Spinal cord (tissue), 10 donors: ENCODE measurements at places on chromosomes 11 and 22. TPM values are rescaled to one million over a fixed set of nuclear protein-coding genes. Genes with fewer than 3 reads are reported as not detected.
A peak's percentile ranks its signal among the peaks of the same experiment; 100 is the strongest.

Gene OSBP2
- polyA plus RNA-seq, result 22.3 TPM

Gene TBX1
- 0.35 TPM for polyA plus RNA-seq

Gene CLMP
- 19.7 TPM for polyA plus RNA-seq

DNA sequence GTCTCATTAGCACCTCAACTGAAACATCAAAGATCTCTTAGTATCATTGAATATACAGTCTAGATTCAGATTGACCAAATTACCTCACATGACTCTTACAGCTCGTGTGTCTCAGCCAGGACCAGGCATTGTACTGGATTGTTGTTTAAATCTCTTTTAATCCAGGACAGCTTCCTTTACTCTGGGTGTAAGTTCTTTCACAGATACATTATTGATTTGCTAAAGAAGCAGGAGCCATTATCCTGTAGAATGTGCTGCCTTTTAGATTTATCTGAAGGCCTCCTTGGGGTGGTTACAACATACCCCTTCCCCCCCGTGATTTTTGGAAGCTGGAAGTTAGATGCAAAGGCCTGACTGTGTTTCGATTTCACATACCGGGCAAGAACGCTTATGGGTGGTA is 4.2 kb downstream of the MCM5 start:
- DNase-seq, result no peak

DNA sequence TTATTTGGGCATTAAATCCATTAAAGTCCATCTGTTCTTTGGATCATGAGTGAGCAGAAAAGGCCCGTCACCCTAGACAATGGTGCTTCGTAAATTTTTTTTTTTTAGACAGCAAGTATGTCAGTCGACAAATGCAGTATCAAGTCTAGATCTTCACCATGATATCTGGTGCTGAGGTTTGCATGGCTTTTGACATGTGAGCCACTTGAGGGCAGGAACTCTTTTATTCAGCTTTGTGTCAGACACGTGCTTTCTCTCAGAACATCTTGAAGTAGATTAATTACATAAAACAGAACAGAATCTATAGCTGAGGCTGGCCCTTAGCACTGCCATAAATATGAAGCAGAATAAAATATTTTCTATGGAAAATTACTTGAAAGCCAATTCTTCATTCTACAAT is 62.9 kb upstream of the CARD18 start:
- no peak for DNase-seq

GRCh38 chr11:133687781-133688180 is 155.5 kb upstream of the OPCML start:
- no peak for DNase-seq

- no peak for DNase-seq
Observed at GRCh38 chr11:87437133-87437843, 399.6 kb downstream of the TMEM135 start.

- DNase-seq, result no peak
Observed at GRCh38 chr11:129652835-129653234, 162.8 kb upstream of the TMEM45B start.

- no peak for DNase-seq
Observed at GRCh38 chr11:15940462-15941205, 415.7 kb downstream of the SOX6 start.

- DNase-seq, result peak; percentile 12
Observed at GRCh38 chr11:42967653-42968052, 344.1 kb upstream of the API5 start.

GRCh38 chr11:66550887-66551286 is 4.2 kb downstream of the ACTN3 start:
- no peak for DNase-seq

GRCh38 chr11:7665473-7666291 is 7.6 kb downstream of the CYB5R2 start:
- peak; percentile 71 for DNase-seq

DNA sequence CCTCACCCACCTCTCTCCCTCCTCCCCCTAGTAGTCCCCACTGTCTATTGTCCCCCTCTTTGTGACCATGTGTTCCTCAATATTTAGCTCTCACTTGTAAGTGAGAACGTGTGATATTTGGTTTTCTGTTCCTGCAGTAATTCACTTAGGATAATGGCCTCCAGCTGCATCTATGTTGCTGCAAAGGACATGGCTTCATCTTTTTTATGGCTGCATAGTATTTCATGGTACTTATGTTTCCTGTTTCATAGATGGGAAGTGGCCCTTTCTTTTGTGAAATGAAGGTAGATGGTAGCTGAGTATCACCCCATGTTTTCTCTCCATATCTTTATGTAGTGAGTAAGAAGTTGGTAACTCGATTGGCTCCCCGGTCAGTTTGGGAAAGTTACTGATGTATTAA is 66.6 kb upstream of the CREB3L1 start:
- no peak for DNase-seq

- no peak for DNase-seq
Observed at GRCh38 chr11:87263979-87264378, 226.2 kb downstream of the TMEM135 start.

GRCh38 chr11:121437018-121437685 is 15.0 kb upstream of the SORL1 start:
- DNase-seq, result no peak

DNA sequence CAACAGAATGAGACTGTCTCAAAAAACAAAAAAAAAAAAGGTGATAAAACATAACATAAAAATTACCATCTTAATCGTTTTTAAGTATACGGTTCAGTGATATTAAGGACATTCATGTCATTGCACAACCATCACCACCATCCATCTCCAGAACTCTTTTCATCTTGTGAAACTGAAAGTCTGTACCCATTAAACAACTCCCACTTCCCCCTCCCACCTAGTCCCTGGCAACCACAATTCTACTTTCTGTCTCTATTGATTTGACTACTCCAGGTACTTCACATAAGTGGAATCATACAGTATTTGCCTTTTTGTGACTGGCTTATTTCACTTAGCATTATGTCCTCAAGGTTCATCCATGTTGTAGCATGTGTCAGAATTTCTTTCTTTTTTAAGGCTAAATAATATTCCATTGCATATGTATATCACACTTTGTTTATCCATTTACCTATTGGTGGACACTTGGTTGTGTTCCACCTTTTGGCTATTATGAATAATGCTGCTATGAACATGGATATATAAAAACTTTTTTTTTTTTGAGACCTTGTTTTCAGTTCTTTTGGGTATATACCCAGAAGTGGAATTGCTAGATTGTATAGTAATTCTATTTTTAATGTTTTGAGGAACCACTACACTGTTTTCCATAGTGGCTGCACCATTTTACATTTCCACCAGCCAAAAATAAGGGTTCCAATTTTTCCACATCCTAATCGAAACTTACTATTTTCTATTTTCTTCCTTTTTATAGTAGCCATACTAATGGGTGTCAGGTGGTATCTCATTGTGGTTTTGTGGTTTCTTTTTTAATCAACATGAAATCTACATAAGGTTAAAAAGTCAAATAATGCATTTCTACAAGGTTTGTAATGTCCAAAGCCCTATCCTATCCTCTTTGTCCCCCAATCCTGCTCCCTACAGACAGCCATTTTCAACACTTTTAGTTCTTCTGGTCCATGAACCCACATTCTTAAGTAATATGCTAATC is 23.4 kb upstream of the PIK3C2A start:
- DNase-seq, result no peak
